Gastroesophageal sphincter (tissue), 4 donors: ENCODE measurements at places on chromosomes 16 and 17. TPM values are rescaled to one million over a fixed set of nuclear protein-coding genes. Genes with fewer than 3 reads are reported as not detected.

Gene TBX2
- total RNA-seq = 25.2 TPM

Gene MGRN1
- total RNA-seq = 67.0 TPM

Gene SLC9A5
- 0.27 TPM for total RNA-seq

Gene TMEM235
- not detected for total RNA-seq

Gene SOX8
- 2.8 TPM for total RNA-seq

Gene ANKFN1
- 0.54 TPM for total RNA-seq

Gene ACE
- 10.4 TPM for total RNA-seq

Gene TOX3
- not detected for total RNA-seq

Gene ZFP3
- total RNA-seq = 5.8 TPM
